Lung (tissue), 17 donors: ENCODE measurements at places on chromosomes 1 and 21. TPM values are rescaled to one million over a fixed set of nuclear protein-coding genes. Genes with fewer than 3 reads are reported as not detected.

GRCh38 chr1:184686540-184686939 lies 68.1 kb downstream of the EDEM3 start:
- peak; percentile 57 for DNase-seq

The FCGR3A gene
- 33.3 TPM for total RNA-seq

DNA sequence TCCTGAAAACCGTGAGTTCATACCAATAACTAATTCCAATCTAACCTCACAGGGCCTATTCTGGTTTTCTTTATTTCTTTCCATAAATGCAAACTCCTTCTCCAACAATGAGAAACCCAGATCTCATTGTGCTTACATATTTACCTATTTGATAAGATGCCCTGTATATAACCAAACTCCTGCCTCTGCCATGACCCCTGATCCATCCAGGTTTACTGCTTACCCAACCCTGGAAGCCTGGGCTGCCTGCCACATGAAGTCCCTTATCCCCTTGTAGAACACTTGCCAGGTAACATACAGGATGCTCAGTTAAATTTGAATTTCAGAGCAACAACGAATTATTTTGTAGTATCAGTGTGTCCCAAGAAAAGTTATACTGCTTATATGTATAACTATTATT lies 766.1 kb downstream of the LTN1 start:
- no peak for DNase-seq

DNA sequence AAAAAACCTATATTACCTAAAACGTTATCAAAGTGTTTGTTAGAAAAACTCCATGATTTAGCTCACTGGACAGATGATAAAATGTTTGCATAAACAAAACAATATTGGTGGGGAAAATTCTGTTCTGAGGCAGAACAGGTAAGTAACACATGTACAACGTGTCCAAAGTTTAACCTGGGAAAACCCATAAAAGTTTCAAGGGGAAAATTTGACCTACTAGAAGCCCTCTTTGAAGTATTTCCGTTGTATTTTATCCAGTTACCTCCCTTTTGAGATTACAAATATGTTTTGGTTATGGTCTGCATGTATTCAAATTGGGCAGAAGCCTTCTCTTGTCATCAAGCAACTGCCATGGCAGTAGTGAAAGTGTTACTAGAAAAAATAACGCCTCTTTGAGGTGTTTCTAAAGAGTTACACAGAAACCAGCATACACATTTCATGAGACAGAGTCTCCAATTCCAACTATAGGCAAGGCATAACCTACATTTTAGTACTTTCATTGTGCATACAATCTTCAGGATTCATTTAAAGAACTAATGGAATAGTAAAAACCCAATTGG lies 58.0 kb upstream of the PDC start:
- no peak for DNase-seq

GRCh38 chr1:40384413-40384762 lies 10.9 kb downstream of the SMAP2 start:
- DNase-seq = no peak

The MR1 gene
- 31.0 TPM for total RNA-seq

The LPAR3 gene
- 8.3 TPM for total RNA-seq
